Bronchial smooth muscle cell (primary cell): ENCODE measurements at places on chromosomes 5 and 9. TPM values are rescaled to one million over a fixed set of nuclear protein-coding genes. Genes with fewer than 3 reads are reported as not detected.

UBE2QL1 gene
- total RNA-seq = under 0.01 TPM in 1 of 2 replicates, not detected in the other

S1PR3 gene
- 14.2 and 16.7 TPM in 2 replicates for total RNA-seq

C5orf15 gene
- total RNA-seq = 29.3 and 55.7 TPM in 2 replicates

CYFIP2 gene
- total RNA-seq = 6.6 and 7.0 TPM in 2 replicates

COL5A1 gene
- 93.8 and 124 TPM in 2 replicates for total RNA-seq

FRMD3 gene
- total RNA-seq = 0.26 and 0.79 TPM in 2 replicates

GARIN3 gene
- total RNA-seq = not detected in 2 replicates

PBX3 gene
- 105 and 190 TPM in 2 replicates for total RNA-seq

PCDHGA12 gene
- 7.4 and 15.8 TPM in 2 replicates for total RNA-seq

CAMK2A gene
- 0.47 and 0.69 TPM in 2 replicates for total RNA-seq

CATSPER3 gene
- total RNA-seq = 0.16 and 0.17 TPM in 2 replicates

IL3 gene
- not detected in 2 replicates for total RNA-seq

WDR5 gene
- 8.8 and 9.6 TPM in 2 replicates for total RNA-seq

DND1 gene
- 0.16 and 0.17 TPM in 2 replicates for total RNA-seq

BARHL1 gene
- not detected in 2 replicates for total RNA-seq

LHX3 gene
- not detected in 2 replicates for total RNA-seq

LRRC19 gene
- total RNA-seq = not detected in 2 replicates

BNC2 gene
- total RNA-seq = 28.8 and 42.7 TPM in 2 replicates

C6 gene
- 0.16 TPM in 1 of 2 replicates, not detected in the other for total RNA-seq

CDKN2A gene
- total RNA-seq = 28.2 and 41.6 TPM in 2 replicates

CAVIN4 gene
- total RNA-seq = 0.79 and 1.6 TPM in 2 replicates

TPM2 gene
- total RNA-seq = 925 and 1,339 TPM in 2 replicates

FCHSD1 gene
- 25.1 and 25.2 TPM in 2 replicates for total RNA-seq

PCAT7 gene
- total RNA-seq = not detected in 2 replicates

PTPN3 gene
- total RNA-seq = under 0.01 and 0.17 TPM in 2 replicates

SPATA31A3 gene
- not detected in 2 replicates for total RNA-seq

FOXD4L4 gene
- total RNA-seq = 0.17 and 0.32 TPM in 2 replicates

C1QTNF3 gene
- 1.1 and 1.3 TPM in 2 replicates for total RNA-seq

GADD45G gene
- 0.32 and 3.3 TPM in 2 replicates for total RNA-seq

WNT8A gene
- not detected in 2 replicates for total RNA-seq

PCDHA2 gene
- under 0.01 TPM in 1 of 2 replicates, not detected in the other for total RNA-seq

KIF20A gene
- 4.0 and 10.2 TPM in 2 replicates for total RNA-seq

INSL6 gene
- not detected in 2 replicates for total RNA-seq

IFNA21 gene
- not detected in 2 replicates for total RNA-seq

DMRT2 gene
- not detected in 2 replicates for total RNA-seq

KCNIP1 gene
- total RNA-seq = not detected in 2 replicates

GZMA gene
- total RNA-seq = not detected in 2 replicates

UGT3A2 gene
- not detected in 2 replicates for total RNA-seq

GNA14 gene
- total RNA-seq = 0.09 and 0.16 TPM in 2 replicates

FIBCD1 gene
- total RNA-seq = 6.7 and 9.3 TPM in 2 replicates

TRIM23 gene
- 32.8 and 44.9 TPM in 2 replicates for total RNA-seq

ADAMTSL2 gene
- under 0.01 TPM in 1 of 2 replicates, not detected in the other for total RNA-seq

FREM1 gene
- total RNA-seq = 0.16 TPM in 1 of 2 replicates, not detected in the other

PCDHGB5 gene
- 33.0 and 33.1 TPM in 2 replicates for total RNA-seq

PCDHGA1 gene
- total RNA-seq = 1.3 and 1.9 TPM in 2 replicates

PCDHGA4 gene
- total RNA-seq = 1.1 and 4.7 TPM in 2 replicates

VCAN gene
- total RNA-seq = 388 and 432 TPM in 2 replicates

TOPORS gene
- total RNA-seq = 26.6 and 29.5 TPM in 2 replicates

RLN1 gene
- total RNA-seq = not detected in 2 replicates

CDC20B gene
- 0.09 TPM in 1 of 2 replicates, not detected in the other for total RNA-seq

SHC3 gene
- 20.9 and 38.0 TPM in 2 replicates for total RNA-seq

ADAMTSL1 gene
- 37.5 and 190 TPM in 2 replicates for total RNA-seq
